ENCODE measurements at places on chromosomes 2 and 18.

GRCh38 chr2:46431481-46432235, 47.7 kb upstream of the TMEM247 start:
- peak; percentile 34 for DNase-seq

DNA sequence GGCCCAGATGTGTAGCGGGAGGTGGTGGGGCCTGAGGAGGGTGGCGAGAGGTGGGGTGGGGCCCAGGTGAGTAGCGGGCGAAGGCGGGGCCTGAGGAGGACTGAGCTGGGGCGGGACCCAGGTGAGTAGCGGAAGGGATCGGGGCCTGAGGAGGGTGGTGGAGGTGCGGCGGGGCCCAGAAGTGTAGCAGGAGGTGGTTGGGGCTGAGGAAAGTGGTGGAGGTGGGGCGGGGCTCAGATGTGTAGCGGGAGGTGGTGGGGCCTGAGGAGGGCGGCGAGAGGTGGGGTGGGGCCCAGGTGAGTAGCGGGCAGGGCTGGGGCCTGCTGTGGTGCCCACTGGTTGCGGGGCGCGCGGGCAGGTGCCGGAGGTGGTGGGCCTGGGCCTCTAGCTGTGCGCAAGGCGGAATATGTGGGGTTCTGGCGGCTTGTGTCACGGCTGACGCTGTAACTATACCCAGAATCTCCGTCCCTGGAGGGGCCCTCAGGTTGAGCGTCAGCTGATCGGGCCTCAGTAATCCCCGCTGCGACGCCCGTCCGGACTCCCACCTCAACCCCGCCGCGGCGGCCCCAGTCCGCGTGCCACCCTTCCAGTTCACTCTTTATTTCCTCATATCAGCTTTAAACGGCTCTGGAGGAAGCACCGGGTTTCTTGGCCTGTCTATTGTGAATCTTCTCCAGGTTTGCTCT, 866 bp upstream of the SF3B6 start:
- peak; percentile 21 for DNase-seq

DNA sequence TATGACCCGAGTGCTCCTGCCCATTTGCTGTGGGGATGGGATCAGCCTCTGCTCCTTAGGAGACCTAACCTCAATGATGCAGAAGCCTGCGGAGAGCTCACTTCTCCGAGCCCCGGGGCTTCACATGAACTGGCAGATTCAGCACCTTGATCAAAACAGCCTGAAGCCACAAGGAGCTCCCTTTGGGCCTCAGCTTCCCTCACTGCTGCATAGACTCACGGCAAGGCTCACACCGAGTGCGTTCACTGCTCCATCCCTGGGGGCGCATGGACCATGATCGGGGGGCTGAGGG, 33.0 kb downstream of the CRACDL start:
- no peak for DNase-seq

GRCh38 chr2:106789185-106789584, 96.8 kb downstream of the ST6GAL2 start:
- DNase-seq, result no peak

GRCh38 chr2:120963997-120964705, 228.5 kb downstream of the GLI2 start:
- peak; percentile 46 for DNase-seq

- DNase-seq, result no peak
Observed at GRCh38 chr2:11830708-11831301, 84.4 kb downstream of the LPIN1 start.

DNA sequence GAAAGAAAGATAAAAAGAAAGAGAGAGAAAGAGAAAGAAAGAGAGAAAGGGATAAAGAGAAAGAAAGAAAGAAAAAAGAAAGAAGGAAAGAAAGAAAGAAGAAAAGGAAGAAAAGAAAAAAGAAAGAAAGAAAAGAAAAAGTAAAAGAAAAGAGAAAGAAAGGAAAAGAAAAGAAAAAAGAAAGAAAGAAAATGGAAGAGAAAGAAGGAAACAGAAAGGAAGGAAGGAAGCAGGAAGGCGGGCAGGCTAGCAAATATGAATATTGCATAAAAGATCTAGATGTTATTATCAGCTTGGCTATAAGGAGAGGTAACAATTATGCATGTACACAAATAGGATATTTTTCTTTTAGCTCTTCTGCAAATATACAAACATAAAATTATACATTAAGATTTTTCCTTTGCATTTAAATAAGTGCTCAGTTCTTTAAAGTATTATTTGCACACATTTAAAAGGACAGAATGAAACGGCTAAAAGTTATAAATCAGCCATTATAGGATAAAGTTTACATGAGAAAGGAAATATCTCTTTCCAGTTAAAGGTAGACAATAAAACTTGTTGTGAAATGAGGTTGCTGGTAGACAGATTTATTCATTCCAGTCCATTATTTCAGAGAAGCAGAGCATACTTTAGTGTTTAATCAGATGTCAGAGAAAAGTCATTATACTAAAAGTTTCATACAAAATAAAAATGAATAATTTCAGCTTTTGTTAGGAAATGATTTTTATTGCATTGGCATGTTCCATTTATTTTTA, 511.4 kb downstream of the KCNJ3 start:
- DNase-seq, result no peak

- DNase-seq, result no peak
Observed at GRCh38 chr2:26526589-26526988, 48.7 kb upstream of the OTOF start.

- DNase-seq, result peak; percentile 74
Observed at GRCh38 chr2:40348665-40349064, 103.2 kb downstream of the SLC8A1 start.

- no peak for DNase-seq
Observed at GRCh38 chr2:218020281-218020680, 17.5 kb upstream of the TNS1 start.

DNA sequence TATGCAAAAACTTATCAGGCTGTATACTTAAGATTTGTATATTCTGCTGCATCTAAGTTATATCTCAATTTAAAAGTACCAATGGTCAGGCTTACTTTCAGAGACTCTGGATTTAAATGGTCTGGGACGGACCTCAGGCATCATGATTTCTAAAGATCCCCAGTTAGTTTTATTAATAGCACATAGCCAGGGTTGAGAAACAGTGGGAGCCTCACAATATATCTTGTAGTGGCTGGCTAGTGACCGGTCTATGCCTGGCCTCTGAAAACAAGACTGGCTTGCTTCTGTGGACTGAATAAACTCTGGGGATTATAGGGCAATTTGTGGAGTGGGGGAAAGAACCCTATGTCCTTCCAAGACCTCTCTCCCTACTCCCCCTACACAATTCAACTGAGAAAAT, 162.5 kb upstream of the SLC1A4 start:
- DNase-seq, result no peak

DNA sequence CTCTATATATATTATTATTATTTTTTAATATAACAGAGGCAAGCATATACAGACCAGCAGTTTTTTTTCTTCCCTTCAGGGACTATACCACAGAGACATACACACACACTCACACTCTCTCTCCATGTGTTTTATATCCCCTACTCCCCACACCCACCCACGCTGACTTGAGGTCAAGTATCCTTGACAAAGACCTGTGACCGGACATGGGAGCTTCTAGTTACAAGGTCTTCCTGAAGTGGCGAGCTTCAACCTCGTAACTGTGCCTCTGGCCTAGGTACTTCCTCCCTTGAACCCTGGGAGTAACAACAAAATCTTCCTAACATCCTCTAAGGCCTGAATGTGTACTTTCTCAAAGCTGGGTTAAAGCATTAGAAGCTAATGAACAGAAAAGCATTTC, 52.5 kb downstream of the POLR1A start:
- no peak for DNase-seq

- no peak for DNase-seq
Observed at GRCh38 chr18:49303379-49303778, 157.1 kb downstream of the DYM start.

GRCh38 chr2:203626952-203627681, 79.3 kb upstream of the CD28 start:
- DNase-seq, result peak; percentile 60
